AG09309 (cell line): ENCODE measurements at places on chromosomes 13 and 19.

DNA sequence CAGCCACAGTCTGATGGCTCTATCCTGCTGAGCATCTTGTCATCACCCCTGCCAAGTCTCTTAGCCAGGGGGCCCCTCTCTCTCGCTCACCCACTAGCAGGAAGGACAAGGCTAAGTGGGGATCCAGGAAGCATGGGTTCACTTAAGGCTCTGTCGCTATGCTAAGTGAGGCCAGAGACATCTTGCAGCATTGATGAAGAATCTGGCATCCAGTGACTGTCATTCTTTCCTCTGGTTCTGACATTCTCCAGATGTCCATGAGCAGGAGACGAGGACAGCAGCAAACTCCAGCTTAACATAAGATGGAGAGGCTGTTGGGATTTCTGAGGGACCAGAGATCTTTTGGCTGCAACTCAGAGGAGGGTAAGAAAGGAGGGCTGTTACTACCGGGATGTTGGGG, 230.2 kb downstream of the TSHZ3 start:
- DNase-seq: no peak

DNA sequence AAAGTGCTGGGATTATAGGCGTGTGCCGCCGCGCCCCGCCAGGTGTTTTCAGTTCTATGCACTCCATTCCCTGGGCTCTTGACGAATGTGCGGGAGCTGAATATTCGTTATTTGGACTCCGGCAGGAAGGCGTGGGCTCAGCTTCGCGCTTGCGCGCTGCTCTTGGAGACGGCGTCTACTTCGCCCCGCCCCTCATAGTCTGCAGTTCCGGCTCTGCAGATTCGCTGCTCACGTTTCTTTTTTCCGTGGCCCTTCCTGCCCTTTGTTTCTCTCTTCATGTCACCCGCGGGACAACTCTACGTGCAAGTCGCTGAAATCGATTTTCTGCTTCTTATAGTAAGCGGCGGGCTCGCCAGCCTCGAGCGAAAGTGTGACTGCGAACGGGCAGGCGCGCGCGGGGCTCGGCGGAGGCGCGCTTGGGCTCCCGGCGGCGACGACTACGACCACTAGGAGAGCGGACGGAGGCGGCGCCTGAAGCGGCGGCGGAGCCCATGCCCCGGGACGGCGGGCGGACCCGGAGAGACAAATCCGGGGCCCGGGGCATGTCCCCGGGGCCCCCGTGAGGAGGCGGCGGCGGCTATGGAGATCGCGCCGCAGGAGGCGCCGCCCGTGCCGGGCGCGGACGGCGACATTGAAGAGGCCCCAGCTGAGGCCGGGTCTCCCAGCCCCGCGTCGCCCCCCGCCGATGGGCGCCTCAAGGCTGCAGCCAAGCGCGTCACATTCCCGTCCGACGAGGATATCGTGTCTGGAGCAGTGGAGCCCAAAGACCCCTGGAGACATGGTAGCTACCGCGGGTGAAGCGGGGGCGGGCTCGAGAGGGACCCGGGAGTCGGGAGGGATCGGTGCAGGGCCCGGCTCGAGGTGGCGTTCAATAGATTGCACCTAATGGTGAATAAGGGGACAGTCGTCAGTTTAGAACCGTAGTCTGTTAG, at the start of gene PPP1R37:
TSS of gene PPP1R37 (plus strand) at position 433 of the 932 bp plus-strand sequence. CDS start at position 580, 147 bp downstream.
- DNase-seq: peak; percentile 91

- DNase-seq: no peak
Observed at GRCh38 chr19:30222992-30223865, 149.0 kb upstream of the ZNF536 start.

DNA sequence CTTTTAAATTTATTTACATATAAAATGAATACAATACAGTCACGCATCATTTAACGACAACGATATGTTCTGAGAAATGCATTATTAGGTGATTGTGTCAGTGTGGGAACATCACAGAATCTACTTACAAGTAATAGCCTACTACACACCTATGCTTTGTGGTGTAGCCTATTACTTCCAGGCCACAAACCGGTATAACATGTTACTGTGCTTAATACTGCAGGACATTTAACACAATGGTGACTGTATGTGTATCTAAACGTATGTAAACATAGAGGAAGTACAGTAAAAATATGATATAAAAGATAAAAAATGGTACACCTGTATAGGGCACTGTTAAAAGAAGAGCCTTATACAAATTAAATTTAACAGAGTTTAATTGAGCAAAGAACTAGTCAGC, 62.4 kb upstream of the KLHL1 start:
- no peak for DNase-seq

DNA sequence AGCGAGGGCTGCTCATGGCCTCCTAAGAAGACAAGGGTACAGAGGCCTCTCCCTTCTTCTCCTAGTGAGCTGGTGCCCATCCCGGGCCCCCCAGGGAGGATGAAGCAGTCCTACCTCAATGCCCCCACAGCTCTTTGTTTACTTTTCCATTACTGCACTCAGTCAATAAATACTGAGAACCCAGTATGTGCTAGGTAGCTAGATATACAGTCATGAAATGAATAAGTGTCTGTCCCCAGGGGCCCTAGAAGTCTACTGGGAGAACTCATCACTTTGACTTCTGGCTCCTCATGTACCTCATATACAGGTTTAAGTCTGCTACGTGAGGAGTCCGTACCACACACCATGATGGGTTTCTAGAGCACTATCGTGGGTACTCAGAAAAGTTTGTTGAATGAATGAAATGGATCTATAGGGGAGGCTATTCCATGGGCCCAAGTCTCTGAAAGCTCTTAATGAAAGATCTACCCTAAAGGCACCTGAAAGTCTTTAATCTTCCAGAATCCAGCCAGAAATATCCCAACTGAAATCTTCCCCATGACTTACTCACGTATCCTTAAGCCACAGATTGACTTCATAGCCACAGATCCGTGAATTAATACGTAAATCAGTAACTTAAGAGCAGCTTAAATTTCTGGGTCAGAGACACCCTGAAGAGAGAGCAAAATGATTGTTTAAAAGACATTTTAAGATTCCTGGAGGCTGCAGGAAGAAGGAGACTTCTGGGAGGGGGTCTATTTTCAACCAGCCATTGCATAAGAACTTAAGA, 51.6 kb upstream of the POMP start:
- no peak for DNase-seq

DNA sequence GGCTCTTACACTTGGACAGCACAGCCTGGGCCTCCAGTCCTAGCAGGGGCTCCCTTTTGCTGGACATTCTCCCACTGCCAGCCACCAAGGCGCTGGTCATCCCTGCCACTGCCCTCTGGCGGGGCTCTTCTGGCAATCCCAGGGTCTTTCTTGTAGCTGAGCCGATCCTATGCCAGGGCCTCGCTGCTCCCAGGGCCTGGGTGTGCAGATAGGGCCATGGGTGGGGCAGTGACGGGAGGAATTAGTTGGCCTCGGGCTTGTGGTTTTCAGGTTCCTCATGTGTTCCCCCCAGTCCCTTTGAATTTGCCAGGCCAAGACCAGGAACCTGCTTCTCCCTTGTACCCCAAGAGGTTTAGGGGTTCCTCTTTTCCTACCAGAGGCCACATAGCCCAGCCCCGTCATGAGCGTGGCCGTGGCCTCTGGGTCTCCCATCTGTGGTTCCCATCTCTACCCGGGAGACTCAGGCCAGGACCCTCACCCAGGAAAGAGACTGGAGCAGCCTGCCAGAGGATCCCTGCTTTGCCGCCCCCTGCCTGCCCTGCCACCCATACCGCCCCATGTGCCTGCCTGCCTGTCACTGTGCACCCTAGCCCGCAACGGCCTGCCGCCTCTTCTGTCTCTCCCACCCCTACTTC, 26.2 kb downstream of the TMED1 start:
- DNase-seq: no peak

- no peak for DNase-seq
Observed at GRCh38 chr13:33076001-33076992, 60.1 kb downstream of the KL start.

DNA sequence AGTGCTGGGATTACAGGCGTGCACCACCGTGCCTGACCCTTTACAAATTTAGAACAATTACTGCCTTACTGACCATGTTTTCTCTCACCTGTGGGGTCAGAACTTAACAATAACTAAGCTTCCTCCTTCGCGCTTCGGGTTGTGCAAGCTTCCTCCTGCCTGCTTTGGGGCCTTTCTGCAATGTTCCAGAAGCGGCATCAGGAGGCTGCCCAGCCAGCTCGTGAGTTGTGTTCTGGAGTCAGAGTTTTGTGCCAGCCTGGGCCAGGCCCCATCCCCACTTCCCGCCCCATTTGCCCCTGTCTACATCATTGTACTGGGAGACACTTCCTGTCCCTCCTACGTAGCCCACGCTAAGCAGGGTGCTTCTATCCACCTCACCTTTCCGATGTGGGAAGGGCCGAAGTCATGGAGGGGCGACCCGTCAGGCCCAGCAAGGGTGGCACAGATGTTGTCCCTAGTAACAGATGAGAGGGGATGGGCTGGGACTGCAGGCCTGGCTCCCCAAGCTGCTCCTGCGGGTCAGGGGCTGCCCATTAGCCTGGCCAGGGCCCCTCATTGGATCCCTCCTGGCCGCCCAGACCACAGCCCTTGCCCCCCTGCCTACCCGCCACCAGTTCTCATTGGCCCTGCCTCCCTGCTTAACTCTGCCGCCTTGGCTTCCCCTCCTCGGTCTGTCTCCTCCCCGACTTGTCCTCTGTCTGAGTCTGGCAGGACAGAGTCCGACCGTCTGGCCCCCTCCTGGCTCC, 13.4 kb downstream of the UHRF1 start:
- DNase-seq: no peak

DNA sequence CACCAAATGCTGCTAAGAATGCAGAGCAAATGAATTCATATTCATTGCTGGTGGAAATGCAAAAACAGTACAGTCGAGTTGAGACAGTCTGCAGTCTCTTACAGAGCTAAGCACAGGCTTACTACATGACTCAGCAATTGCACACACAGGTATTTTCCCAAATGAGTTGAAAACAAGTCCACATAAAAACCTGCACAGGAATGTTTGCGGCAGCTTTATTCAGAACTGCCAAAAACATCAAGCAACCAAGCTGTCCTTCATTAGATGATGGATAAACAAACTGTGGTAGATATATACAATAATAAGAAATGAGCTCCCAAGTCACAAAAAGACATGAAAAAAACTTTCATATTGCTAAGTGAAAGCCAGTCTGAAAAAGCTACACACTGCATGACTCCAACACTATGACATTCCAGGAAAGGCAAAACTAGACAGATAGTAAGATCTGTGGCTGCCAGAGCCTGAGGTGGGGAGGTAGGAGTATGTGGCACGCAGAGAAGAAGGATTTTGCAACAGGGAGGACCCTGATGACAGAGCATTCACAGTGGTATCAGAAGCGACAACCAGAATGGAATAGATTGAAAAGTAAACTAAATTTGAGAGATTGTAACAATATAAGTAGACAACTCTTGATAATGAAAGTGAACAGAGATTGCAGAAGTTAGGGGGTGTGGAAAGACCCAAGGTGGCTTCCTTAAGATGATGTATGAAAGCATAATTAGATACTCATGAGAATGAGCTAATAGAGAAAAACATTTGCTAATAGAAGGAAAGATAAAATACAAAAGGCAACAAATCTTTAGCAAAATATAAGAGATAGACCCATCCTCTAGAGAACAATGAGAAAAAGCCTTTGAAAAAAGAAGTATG, 52.7 kb downstream of the TSC22D1 start:
- peak; percentile 24 for DNase-seq

GRCh38 chr19:11377237-11377636, 2.8 kb downstream of the SWSAP1 start:
- peak; percentile 73 for DNase-seq

GRCh38 chr13:46553521-46553885, 533 bp downstream of the LRCH1 start:
- no peak for DNase-seq

DNA sequence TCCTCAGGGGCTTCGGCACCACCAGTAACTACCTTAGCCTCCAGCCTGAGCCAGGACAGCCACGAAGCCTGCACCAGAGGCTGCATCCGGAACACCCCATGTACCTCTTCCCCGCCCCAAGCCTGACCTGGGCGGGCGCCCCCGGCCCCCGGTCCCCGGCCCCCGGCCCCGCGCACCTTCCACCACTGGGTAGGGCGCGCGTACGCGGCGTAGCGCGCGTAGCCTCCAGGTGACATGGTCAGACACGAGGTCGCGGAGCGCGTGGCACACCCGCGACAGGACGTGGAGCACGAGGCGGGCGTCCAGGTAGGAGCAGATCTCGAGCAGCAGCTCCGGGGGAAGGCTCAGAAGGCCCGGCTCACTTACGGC, 450 bp downstream of the FBXW9 start:
- DNase-seq: no peak

GRCh38 chr19:29255006-29255405, 42.1 kb upstream of the UQCRFS1 start:
- DNase-seq: no peak

- no peak for DNase-seq
Observed at GRCh38 chr13:76828316-76828741, 57.9 kb downstream of the KCTD12 start.

- no peak for DNase-seq
Observed at GRCh38 chr13:40058757-40059236, 403.3 kb downstream of the COG6 start.

GRCh38 chr19:13960863-13961784, 8.8 kb downstream of the DCAF15 start:
- DNase-seq: no peak

- DNase-seq: no peak
Observed at GRCh38 chr19:51007488-51007887, 6.1 kb upstream of the KLK8 start.

DNA sequence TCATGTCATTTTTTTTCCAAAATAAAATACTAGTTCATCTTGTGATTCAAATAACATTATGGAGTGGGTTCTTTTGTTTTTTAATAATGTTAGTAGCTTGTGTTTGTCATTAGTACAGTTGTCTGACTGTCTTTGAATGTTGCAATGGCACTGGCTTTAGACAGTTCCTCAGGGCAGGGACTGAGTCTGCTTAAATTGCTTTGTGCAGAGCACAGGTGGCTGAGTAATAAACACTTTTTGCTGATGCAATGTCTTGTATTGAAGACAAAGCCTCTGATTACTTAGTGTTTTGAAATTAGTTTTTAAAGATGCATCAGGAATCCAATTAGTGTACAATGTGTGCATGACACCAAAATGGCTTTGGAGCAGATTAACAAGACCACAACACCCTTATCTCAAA, 88.7 kb upstream of the PCDH9 start:
- no peak for DNase-seq

GRCh38 chr13:112842343-112842856, 126.6 kb upstream of the MCF2L start:
- DNase-seq: no peak

DNA sequence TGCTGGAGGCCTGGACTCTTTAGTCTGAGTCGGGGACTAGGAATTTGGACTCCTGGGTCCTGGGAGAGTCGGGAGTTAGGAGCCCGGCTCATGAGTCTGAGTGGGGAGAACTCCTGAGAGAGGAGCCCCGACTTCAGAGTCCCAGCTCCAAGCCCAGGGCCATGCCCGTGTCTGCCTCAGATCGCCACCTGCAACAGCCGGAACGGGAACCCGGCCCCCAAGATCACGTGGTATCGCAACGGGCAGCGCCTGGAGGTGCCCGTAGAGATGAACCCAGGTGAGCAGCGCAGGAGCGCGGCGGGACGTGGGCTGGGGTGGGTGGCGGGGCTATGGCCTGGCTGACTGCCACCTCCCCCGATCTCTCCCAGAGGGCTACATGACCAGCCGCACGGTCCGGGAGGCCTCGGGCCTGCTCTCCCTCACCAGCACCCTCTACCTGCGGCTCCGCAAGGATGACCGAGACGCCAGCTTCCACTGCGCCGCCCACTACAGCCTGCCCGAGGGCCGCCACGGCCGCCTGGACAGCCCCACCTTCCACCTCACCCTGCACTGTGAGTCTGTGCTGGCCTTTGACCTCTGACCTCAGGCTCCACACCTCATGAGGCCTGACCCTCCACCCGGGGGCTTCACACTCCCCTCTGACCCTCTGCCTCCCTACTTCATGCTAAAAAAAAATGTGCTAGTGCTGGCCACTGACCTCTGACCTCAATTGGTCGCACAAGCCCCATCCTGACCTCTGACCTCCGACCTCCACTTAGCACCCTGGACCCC, 4.4 kb downstream of the BCAM start:
- DNase-seq: no peak
